ENCODE measurements at places on chromosomes 6 and 20. TPM values are rescaled to one million over a fixed set of nuclear protein-coding genes. Genes with fewer than 3 reads are reported as not detected.

- DNase-seq, result no peak
- H3K27ac ChIP-seq, result no peak overlapping the region
- H3K36me3 ChIP-seq, result no peaks in the 10 kb centered on the region
- no peaks in the 10 kb centered on the region for H3K4me1 ChIP-seq
- H3K4me3 ChIP-seq, result no peak overlapping the region
These were observed 181.9 kb downstream of the TBC1D7 start for GRCh38 chr6:13146442-13146841.

The NOX3 gene
- total RNA-seq, result not detected

GRCh38 chr6:28217890-28218289, 7.2 kb upstream of the ZSCAN9 start:
- H3K4me1 ChIP-seq, result peaks cover 9% of the 10 kb centered on the region
- no peak for DNase-seq

The NOL4L gene
- 21.0 TPM for total RNA-seq

GRCh38 chr6:121491576-121491975, 56.1 kb downstream of the GJA1 start:
- H3K27me3 ChIP-seq, result no peaks in the 10 kb centered on the region
- H3K36me3 ChIP-seq, result no peaks in the 10 kb centered on the region
- DNase-seq, result no peak

DNA sequence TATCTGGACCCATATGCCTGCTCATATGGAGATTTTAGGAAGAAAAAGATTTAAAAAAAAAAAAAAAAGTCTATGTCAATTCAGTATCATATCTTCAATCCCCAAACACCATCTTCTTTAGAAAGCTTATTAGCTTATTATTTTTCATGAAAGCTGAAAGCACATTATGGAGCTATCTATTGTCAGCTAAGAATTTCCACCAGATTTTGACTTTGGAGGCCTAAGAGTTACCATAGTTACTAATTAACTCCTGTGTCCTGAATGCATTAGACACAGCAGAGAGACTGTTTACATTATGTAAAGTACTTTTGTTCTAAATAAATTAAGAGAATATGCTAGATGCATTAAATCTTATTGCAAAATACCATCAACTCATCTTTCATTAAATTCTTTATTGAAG, 255.5 kb upstream of the NRSN1 start:
- no peaks in the 10 kb centered on the region for H3K4me1 ChIP-seq
- no peaks in the 10 kb centered on the region for H3K27me3 ChIP-seq
- DNase-seq, result no peak
- no peaks in the 10 kb centered on the region for H3K36me3 ChIP-seq

DNA sequence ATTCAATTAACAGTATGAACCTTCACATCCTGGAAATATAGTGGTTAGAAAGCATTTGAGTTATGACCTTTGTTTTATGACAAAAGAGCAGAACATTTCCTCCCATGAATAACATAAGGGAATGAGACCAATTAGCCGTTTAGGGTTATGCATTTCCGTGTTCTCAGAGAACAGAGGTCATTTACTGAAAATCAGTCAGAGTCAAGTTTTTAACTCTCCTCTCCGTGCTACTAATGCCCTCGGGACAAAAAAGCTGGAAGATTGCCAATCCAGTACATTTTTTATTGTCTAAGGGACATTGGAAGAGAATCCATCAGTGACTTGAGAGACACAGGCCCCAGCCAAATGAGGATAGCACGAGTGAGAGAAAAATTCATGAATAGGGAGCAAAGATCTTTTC, 632.7 kb downstream of the RFPL4B start:
- H3K4me3 ChIP-seq, result no peak overlapping the region
- H3K4me1 ChIP-seq, result no peaks in the 10 kb centered on the region
- no peak for DNase-seq
- H3K27ac ChIP-seq, result no peak overlapping the region
- no peaks in the 10 kb centered on the region for H3K27me3 ChIP-seq

The KIF25 gene
- 0.30 TPM for total RNA-seq

GRCh38 chr6:139447656-139447975, 73.2 kb upstream of the CITED2 start:
- no peak for DNase-seq
- H3K27me3 ChIP-seq, result no peaks in the 10 kb centered on the region
- no peaks in the 10 kb centered on the region for H3K4me1 ChIP-seq
- H3K27ac ChIP-seq, result no peak overlapping the region

DNA sequence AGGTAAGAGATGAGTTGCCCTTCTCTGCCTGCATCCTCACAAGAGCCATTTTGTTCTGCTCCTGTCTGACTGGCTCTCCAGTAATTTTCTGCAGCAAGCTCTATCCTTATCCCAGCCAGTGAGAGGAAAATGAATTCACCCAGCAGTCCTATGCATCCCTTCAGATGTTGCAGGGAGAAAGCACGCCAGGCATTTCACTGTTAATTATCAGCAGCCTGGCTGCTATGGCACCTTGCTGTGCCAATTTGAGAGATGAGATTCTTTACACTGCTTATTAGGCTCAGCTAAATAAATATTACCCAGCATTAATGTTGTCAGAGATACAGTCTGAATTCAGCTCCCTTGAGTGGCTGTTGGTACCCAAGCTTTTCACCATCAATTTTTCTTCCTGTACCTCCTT, 61.1 kb upstream of the SNAP25 start:
- no peak overlapping the region for H3K27ac ChIP-seq
- no peaks in the 10 kb centered on the region for H3K4me1 ChIP-seq
- no peak for DNase-seq
- no peak overlapping the region for H3K4me3 ChIP-seq

DNA sequence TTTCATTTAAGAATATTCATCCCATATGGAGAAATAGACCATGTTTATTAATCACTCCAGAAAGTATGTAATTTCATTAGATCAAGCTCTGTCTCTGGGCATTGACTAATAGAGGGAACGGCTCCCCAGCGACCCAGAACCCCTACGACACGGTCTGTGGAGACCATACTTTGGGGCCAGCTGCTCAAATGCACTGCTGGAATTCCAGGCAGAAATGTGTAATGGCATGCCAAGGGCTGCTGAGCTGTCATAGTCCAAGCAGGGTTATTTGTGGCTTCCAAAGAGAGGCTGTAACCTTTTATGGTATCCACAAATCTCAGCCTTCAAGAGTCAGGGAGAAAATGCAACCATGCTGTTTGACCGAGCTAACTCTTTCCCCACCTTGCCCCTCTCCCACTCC, 755.8 kb downstream of the DHX35 start:
- H3K27ac ChIP-seq, result no peak overlapping the region
- H3K27me3 ChIP-seq, result no peaks in the 10 kb centered on the region
- no peak for DNase-seq
- no peak overlapping the region for H3K4me3 ChIP-seq
- no peaks in the 10 kb centered on the region for H3K4me1 ChIP-seq

DNA sequence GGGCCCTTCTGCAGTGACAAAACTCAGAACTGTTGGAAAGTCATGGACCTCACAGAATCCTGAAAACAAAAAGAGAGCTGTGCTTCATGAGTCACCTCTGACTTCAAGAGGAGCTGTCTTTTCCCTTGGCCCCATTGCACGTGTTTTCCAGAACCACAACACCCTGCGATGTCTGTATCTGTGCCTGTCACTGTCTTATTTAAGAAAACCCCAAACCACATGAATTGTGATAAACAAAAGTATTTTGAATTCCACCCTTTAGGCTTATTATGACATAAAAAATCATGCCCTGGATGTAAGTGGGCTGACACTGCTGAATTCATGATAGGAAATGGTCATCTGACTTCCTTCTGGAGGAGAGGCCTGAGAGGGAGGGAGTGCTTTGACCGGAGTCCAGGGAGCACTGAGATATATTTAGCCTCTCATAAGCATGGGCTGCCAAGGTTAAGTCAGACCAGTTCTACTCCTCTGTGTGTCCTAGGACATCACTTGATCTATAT, 96.4 kb upstream of the DUSP22 start:
- H3K27me3 ChIP-seq, result no peaks in the 10 kb centered on the region
- no peak for DNase-seq
- peak overlapping the region; percentile 55 for H3K27ac ChIP-seq
- no peaks in the 10 kb centered on the region for H3K36me3 ChIP-seq

DNA sequence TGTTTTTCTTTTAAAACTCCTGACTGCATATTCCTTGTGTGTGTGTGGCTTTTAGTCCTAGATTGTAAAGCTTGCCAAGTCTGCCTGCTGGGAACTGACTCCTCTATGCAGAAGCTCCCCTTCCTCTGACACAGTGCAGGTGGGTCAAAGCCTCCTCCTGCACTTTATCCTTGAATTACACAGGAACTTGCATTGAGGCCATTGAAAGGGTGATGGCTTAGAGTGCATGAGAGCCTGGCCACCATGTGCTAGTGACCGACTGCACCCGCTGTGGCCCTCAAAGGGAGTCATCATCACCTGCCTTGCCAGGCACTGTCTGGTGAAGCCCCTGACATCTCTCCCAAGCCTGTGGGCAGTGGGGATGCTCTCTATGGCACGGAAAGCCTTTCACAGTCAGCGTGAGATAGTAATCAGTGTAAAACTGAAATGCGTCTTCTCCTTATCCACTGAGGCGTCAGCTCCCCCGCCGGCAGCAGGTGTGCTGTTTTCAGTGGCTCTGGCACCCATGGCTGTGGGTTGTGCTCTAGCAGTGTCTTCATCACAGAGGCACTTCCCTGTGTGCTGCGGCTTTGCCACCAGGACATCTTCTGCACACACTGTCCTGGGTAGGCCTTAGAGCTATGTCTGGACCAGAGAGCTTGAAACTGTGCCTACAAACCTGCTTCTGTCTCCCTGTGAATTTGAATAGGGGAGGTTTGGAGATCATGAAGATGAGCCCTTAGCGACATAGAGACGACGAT, 87.9 kb downstream of the THBS2 start:
- no peak for DNase-seq
- H3K36me3 ChIP-seq, result no peaks in the 10 kb centered on the region
- H3K27ac ChIP-seq, result no peak overlapping the region
- peaks cover 4% of the 10 kb centered on the region for H3K4me1 ChIP-seq
- no peaks in the 10 kb centered on the region for H3K27me3 ChIP-seq

The IL22RA2 gene
- total RNA-seq, result not detected

The ACOT13 gene
- total RNA-seq, result 5.2 TPM

DNA sequence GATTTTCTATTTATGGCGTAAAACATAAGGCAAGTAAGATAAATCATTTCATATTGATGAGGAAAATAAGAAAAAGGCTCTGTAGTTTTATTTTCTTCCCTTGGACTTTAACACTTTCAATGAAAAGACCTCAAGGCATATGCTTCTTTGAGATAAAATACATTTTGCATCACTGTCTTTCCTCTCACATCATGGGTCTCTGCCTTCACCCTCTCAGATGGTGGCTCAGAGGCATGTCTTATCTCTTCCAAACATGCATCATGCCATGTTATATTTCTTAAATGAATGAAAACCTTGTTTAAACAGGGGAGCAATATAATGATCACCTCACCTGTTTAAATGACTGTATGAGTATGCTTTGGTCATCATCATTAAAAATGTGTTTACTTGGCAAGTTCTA, 59.3 kb downstream of the PRL start:
- no peak overlapping the region for H3K4me3 ChIP-seq
- H3K27me3 ChIP-seq, result no peaks in the 10 kb centered on the region
- H3K4me1 ChIP-seq, result no peaks in the 10 kb centered on the region
- DNase-seq, result no peak
- H3K36me3 ChIP-seq, result no peaks in the 10 kb centered on the region

The UNC93A gene
- not detected for total RNA-seq

DNA sequence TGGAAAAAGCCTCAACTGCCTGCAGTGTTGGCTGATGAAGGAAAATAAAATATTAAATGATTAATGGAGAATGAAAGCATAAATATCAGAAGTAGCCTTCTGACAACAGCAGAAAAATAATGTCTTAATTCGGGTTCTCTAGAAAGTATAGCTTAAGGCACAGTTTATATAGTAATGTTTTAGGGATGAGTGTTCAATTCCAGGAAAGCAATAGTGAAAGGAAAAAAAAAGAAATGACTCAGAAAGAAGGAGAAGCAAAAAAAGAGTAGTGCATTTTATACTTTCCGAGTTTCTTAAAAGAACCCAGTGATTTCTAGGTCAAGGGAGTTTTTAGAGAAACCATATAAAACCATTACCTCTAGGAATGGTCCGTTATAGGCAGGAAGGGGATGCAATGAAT, 137.3 kb downstream of the HTR1B start:
- H3K27me3 ChIP-seq, result no peaks in the 10 kb centered on the region
- no peak for DNase-seq
- H3K27ac ChIP-seq, result no peak overlapping the region
- no peak overlapping the region for H3K4me3 ChIP-seq

- H3K4me3 ChIP-seq, result no peak overlapping the region
- H3K36me3 ChIP-seq, result no peaks in the 10 kb centered on the region
- H3K4me1 ChIP-seq, result no peaks in the 10 kb centered on the region
- no peaks in the 10 kb centered on the region for H3K27me3 ChIP-seq
- no peak for DNase-seq
These were observed 42.3 kb upstream of the HMGCLL1 start for GRCh38 chr6:55621244-55621643.

GRCh38 chr20:44182135-44182765, 4.7 kb downstream of the JPH2 start:
- peaks cover 7% of the 10 kb centered on the region for H3K27me3 ChIP-seq
- DNase-seq, result no peak

DNA sequence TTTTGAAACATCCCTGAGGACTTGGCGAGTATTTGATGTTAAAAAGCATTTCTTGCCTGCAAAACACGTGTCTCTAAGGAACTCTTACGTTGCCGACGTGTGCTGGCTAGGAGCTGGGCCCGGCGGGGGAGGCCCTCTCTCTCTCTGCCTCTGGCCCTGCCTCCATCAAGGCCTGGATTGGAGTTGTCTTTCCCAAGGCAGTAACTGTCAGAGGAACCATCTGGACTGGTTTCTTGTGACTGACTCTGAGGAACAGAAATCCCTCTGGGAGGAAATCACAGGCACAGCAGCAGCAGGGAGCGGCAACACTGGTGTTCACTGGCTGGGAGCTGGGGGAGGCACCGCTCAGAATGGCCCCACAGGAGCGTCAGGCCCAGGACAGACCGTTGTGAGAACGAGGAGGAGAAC, 244.2 kb downstream of the NRN1 start:
- H3K4me3 ChIP-seq, result no peak overlapping the region
- H3K4me1 ChIP-seq, result no peaks in the 10 kb centered on the region
- DNase-seq, result no peak

GRCh38 chr6:34096814-34097213, 49.1 kb downstream of the GRM4 start:
- no peak overlapping the region for H3K4me3 ChIP-seq
- H3K27ac ChIP-seq, result no peak overlapping the region
- peaks cover 3% of the 10 kb centered on the region for H3K27me3 ChIP-seq

The PGBD1 gene
- total RNA-seq, result 8.3 TPM

The GNRH2 gene
- not detected for total RNA-seq

- no peaks in the 10 kb centered on the region for H3K27me3 ChIP-seq
- no peak overlapping the region for H3K4me3 ChIP-seq
- H3K4me1 ChIP-seq, result peaks cover 13% of the 10 kb centered on the region
These were observed 2.0 kb downstream of the EEF1E1 start for GRCh38 chr6:8100159-8100854.

The GABRR1 gene
- total RNA-seq, result not detected

- no peaks in the 10 kb centered on the region for H3K36me3 ChIP-seq
- peak; percentile 63 for DNase-seq
These were observed 111.7 kb upstream of the PTPN1 start for GRCh38 chr20:50398471-50398820.

The TRAPPC3L gene
- total RNA-seq, result 0.20 TPM

Measured in upper lobe of left lung (tissue), 6 donors.